Mesendoderm (in vitro differentiated cells): ENCODE measurements at places on chromosomes 16 and 17.

DNA sequence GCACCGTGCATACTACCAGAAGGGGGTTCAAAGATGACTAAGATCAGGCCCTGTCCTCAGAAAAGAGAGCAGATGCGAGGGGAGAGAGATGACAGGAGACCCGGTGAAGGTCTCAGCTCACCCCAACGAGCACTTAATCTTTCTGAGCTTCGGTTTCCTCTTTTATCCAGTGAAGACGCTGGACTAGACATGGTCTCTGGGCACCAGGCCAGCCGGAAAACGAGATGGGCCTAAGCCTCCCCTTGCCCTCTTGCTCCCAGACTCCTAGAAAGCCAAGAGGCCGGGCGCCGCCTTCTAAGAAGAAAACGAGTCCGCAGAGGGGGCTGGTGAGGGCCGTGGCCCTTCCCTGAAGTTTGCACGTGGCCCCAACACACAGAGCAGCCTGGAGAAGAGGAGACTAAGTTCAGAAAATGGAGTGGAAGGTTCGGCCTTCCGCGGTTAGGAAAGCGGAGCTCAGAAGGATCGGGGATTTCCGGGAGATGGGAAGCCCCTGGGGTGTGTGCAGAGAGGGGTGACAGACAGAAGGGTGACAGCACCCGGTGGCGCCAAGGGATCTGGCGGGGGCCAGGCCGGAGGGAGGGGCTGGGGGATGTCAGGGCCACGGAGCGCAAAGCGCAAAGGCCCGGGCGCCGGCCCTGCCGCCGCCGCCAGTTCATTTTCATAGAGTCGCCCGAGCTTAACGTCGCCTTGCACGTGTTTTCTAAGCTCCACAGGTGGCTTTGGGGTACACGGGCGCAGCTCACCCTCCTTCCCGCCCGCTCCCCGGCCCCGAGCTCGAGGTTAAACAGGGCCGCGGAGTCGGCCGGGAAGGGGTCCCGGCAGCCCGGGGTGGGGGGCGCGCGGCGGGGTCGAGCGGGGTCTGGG lies 42.1 kb upstream of the BHLHA9 start:
- DNase-seq: peak; percentile 35

DNA sequence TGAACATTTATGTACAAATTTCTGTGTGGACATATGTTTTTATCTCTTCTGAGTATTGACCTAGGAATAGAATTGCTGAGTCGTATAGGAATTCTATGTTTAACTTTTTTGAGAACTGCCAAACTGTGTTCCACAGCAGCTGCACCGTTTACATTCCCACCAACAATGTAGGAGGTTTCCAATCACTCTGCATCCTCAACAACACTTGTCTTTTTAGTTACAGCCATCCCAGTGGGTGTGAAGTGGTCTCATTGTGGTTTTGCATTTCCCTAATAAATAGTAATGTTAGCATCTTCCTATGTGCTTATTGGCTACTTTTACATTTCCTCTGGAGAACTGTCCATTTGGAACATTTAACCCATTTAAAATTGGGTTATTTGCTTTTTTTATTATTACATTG lies 36.6 kb upstream of the NACA2 start:
- no peak for DNase-seq

DNA sequence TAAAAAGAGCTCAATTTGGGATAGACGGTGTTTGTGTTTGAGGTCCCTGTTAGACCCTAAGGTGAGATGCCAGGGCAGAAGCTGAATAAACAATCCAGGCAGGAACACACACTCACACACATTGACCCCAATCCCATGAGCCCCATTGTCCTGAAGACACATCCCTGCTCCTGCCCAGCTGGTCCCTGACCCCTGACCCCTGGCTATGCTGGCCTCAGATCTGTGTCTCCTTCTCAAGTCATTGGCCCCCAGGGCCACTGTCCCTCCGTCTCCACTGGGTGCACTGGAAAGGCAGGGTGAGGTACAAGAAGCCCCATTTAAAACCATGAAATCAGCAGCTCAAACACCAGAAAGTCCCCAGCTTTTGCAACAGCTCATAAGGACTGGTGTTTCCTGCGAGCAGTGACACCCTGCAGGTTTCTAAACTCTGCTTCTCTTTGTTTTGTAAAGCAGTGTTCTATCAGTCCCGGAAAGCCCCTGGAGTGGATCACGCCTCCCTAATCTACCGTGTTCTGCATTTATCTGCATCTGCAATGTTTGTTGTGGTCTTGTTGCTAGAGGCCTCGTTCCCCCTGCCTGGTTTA lies 18.0 kb upstream of the ASGR2 start:
- peak; percentile 97 for DNase-seq

DNA sequence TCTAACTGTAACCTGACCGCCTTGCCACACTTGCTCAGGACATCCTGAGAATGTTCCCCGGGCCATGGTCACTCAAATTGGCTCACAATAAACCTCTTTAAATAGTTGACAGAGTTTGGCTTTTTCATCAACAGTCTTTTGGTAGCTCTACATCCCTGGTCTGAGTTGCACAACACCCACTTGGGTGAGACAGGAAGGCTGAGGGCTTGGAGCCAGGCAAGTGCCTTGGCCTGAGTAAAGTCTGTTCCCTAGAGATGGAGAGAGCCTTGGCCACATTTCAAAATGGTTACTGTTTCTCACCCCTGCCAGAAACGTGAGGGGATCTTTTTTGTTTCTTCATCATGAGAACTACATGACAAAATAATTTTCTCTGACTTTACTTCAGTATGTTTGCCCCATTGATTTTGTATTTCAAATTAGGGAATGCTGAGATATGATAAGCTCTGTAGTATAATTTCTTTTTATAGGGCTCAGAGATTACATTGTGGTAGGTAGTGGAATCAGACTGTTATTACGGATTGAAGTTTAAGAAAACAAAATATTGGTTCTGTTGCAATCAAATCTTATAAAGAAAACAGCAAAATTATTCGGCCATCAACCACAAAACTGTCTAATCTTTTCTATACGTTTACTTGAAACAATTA lies 53.9 kb upstream of the NETO2 start:
- no peak for DNase-seq

- DNase-seq: no peak
Measured at GRCh38 chr17:69796078-69796477, 278.9 kb upstream of the KCNJ16 start.

GRCh38 chr17:75778861-75779249 lies 5.8 kb upstream of the UNK start:
- DNase-seq: no peak

DNA sequence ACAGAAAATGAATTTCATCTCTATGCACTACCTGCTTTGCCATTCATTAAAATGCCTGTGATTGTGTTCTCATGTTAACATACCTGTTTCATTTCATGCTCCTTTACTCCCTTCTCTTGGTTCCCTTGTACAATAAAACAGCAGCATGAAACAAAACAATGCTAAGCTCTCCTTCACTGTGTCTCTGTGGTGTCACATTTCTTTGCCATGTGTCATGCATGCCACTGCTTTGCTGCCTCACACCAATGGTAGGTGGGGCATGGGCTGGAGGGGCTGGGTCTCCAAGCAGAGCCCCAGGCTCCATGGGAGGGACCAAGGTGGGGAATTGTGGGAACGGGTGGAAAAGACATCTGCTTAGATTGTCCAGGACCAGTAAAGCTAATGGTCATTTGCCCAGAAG lies 83.6 kb downstream of the RGS9 start:
- peak; percentile 95 for DNase-seq

- no peak for DNase-seq
Measured at GRCh38 chr17:60916043-60916442, 238.4 kb downstream of the BCAS3 start.

- DNase-seq: peak; percentile 78
Measured at GRCh38 chr17:75652934-75653549, 13.9 kb downstream of the RECQL5 start.
